Upper lobe of left lung (tissue), 6 donors: ENCODE measurements at places on chromosomes 3 and 15. TPM values are rescaled to one million over a fixed set of nuclear protein-coding genes. Genes with fewer than 3 reads are reported as not detected.

DNA sequence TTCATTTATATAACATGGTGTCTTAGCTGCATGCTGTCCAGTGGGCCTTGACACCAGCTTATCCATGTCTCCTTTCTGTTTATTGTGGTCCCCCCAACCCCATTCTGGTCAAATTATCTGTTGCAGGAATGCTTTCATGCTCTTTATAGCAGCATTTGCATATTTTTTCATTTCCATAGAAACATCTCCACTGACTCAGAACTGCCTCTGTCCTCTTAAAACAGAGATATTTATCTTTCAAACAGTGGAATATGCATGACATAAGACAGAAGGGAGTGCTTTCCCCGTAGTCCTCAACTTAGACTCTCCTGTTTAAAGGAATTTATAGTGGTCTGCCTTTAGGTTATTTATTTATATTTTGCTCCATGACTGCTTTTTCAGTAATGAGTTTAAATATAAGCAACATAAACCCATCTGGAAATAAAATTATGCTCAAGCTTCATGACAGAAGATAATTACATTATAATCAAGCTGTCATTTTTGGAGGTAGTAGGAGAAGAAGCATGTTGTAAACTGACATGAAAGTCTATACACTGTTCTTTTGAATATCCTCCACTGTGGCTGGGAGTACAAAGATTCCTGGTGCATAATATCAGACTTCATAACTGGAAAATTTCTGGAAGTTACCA lies 179.5 kb upstream of the CD96 start:
- no peaks in the 10 kb centered on the region for H3K27me3 ChIP-seq
- no peaks in the 10 kb centered on the region for H3K4me1 ChIP-seq
- DNase-seq = no peak

GRCh38 chr15:100941536-100941935 lies 22.4 kb downstream of the LRRK1 start:
- no peaks in the 10 kb centered on the region for H3K4me1 ChIP-seq
- H3K36me3 ChIP-seq = no peaks in the 10 kb centered on the region
- H3K27ac ChIP-seq = no peak overlapping the region
- DNase-seq = no peak
- no peak overlapping the region for H3K4me3 ChIP-seq

DNA sequence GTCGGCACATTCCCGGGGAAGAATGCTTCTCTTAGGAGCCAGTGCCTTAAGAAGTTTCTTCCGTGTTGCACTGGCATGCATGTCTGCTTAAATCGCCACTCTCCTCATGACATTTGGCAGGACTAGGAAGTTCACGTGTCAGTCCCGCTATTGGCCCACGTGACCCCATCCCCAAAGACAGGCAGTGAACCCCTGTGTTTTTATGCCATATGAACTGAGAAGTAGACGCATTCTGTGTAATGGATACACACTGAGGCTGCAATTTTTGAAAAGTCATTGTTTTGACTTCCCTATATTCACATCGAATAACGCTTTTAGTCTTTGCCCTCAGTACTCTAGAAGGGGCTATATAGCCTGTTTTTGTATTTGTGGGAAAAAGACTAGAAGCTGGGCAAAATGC lies 125.6 kb upstream of the TBL1XR1 start:
- peaks cover 5% of the 10 kb centered on the region for H3K4me1 ChIP-seq
- no peaks in the 10 kb centered on the region for H3K36me3 ChIP-seq
- no peak overlapping the region for H3K4me3 ChIP-seq
- DNase-seq = no peak
- no peak overlapping the region for H3K27ac ChIP-seq

Gene ZNF662
- total RNA-seq = 5.5 TPM

Gene SLC28A1
- not detected for total RNA-seq

DNA sequence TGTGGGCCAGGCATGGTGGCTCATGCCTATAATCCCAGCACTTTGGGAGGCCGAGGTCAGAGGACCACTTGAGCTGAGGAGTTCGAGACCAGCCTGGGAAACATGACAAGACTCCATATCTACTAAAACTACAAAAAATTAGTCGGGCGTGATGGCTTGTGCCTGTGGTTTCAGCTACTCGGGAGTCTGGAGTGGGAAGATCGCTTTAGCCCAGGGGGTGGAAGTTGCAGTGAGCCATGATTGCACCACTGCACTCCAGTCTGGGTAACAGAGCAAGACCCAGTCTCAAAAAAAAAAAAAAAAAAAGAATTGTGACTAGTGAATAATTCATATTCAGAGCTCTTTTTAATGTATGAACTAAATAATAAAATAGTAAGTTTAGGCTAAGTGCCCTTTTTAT lies 87.8 kb upstream of the TSEN2 start:
- no peaks in the 10 kb centered on the region for H3K27me3 ChIP-seq
- H3K36me3 ChIP-seq = no peaks in the 10 kb centered on the region
- no peak overlapping the region for H3K27ac ChIP-seq
- H3K4me3 ChIP-seq = no peak overlapping the region
- H3K4me1 ChIP-seq = peaks cover 3% of the 10 kb centered on the region
- DNase-seq = peak; percentile 35

- H3K27ac ChIP-seq = peak overlapping the region; percentile 8
- no peak overlapping the region for H3K4me3 ChIP-seq
- no peaks in the 10 kb centered on the region for H3K36me3 ChIP-seq
- H3K27me3 ChIP-seq = no peaks in the 10 kb centered on the region
- peaks cover 7% of the 10 kb centered on the region for H3K4me1 ChIP-seq
These were observed 357.8 kb upstream of the TBL1XR1 start for GRCh38 chr3:177554895-177555759.

GRCh38 chr15:52139599-52140462 lies 27.3 kb upstream of the BCL2L10 start:
- no peaks in the 10 kb centered on the region for H3K27me3 ChIP-seq
- peaks cover 3% of the 10 kb centered on the region for H3K4me1 ChIP-seq
- H3K36me3 ChIP-seq = no peaks in the 10 kb centered on the region

DNA sequence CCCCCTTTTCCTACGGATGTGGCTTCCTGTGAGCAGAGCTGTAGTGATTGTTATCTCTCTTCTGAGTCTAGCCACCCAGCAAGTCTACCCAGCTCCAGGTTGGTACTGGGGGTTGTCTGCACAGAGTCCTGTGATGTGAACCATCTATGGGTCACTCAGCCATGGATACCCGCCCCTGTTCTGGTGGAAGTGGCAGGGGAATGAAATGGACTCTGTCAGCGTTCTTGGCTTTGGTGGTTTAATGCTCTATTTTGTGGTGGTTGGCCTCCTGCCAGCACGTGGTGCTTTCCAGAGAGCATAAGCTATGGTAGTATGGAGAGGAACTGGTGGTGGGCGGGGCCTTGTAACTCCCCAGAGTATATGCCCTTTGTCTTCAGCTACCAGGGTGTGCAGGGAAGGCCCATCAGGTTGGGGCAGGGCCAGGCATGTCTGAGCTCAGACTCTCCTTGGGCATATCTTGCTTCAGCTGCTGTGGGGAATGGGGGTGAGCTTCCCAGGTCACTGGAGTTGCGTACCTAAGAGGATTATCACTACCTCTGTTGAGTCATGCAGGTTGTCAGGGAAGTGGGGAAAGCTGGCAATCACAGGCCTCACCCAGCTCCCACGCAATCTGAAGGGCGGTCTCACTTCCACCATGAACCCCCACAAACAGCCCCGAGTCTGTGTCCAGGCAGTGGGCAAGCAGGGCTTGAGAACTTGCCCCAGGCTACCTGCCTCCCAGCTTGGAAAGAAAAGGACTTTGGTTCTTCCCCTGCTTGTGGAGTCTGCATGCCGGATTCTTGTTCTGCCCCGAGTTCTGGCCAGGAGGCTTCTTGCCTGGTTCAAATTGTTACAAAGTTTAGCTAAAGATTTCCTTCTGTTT lies 9.0 kb upstream of the ADGRG7 start:
- H3K36me3 ChIP-seq = no peaks in the 10 kb centered on the region
- H3K4me3 ChIP-seq = no peak overlapping the region
- H3K27me3 ChIP-seq = no peaks in the 10 kb centered on the region
- H3K27ac ChIP-seq = no peak overlapping the region
- no peak for DNase-seq

Gene AMOTL2
- 151 TPM for total RNA-seq

- peak overlapping the region; percentile 42 for H3K27ac ChIP-seq
- peaks cover 57% of the 10 kb centered on the region for H3K4me1 ChIP-seq
- no peaks in the 10 kb centered on the region for H3K36me3 ChIP-seq
- no peaks in the 10 kb centered on the region for H3K27me3 ChIP-seq
- H3K4me3 ChIP-seq = no peak overlapping the region
These were observed 45.0 kb downstream of the SMAD3 start for GRCh38 chr15:67110361-67110781.

- H3K27me3 ChIP-seq = no peaks in the 10 kb centered on the region
- H3K27ac ChIP-seq = peak overlapping the region; percentile 39
- no peak overlapping the region for H3K4me3 ChIP-seq
- H3K4me1 ChIP-seq = no peaks in the 10 kb centered on the region
These were observed 17.3 kb downstream of the CD200 start for GRCh38 chr3:112350018-112350810.

- no peaks in the 10 kb centered on the region for H3K4me1 ChIP-seq
- no peaks in the 10 kb centered on the region for H3K36me3 ChIP-seq
- H3K27me3 ChIP-seq = no peaks in the 10 kb centered on the region
- H3K4me3 ChIP-seq = no peak overlapping the region
These were observed 9.1 kb downstream of the CIDEC start for GRCh38 chr3:9870978-9871377.

DNA sequence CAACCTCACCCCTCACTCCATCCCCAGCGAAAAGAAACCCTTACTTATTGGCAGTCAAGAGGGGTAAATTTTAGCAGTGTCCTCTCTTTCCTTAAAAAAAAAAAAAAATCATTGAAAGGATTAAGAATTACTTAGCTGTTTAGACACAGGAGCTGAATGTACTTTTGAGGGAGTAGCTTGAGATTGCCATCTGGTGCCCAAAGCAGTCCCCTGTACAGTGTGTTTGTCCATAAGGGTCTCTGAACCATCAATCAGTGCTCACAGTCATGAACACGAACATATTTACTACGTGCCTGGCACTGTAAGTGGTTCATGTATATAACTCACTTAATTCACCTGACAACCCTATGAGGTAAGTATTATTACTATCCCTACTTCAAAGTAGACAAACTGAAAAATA lies 463.5 kb downstream of the RAP2B start:
- no peak for DNase-seq
- no peak overlapping the region for H3K4me3 ChIP-seq
- peaks cover 9% of the 10 kb centered on the region for H3K4me1 ChIP-seq
- H3K36me3 ChIP-seq = no peaks in the 10 kb centered on the region

DNA sequence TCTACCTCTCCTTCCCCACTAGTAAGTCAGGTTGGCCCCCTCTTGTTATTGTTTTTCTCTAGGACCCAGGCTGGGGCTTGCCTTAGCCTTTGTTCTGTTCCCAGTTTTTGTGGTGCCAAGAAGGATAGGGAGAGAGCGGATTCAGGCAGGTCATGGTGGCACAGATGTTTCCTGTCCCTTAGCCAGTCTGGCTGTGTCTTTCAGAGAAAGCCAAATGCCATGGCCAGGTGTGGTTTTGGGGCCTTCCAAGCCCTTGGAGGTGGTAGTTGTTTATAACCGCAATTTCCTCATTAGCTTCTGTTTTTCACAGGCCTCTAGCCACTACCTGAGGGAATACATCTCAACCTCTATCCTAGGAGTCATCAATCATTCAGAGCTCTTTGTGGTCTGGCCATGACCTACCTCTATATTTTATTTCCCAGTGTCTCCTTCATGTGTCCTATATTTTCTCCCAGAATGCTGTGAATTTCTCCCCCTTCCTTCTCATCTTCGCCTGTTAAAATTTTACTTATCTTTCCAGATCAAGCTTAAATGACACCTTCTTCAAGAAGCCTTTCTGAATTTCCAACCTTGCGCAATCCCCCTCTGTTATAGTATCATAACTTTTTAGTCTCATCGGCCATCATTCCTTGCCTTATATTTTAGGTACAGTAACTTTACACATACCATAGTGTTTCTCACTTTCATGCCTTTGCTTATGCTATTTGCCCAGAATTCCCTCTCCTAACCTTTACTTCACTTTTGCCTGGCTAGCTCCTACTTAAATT lies 38.2 kb downstream of the TIMP4 start:
- no peak overlapping the region for H3K4me3 ChIP-seq
- H3K4me1 ChIP-seq = no peaks in the 10 kb centered on the region
- H3K36me3 ChIP-seq = no peaks in the 10 kb centered on the region
- H3K27me3 ChIP-seq = no peaks in the 10 kb centered on the region

- H3K4me3 ChIP-seq = peak overlapping the region; percentile 71
- H3K36me3 ChIP-seq = no peaks in the 10 kb centered on the region
- peak overlapping the region; percentile 74 for H3K27ac ChIP-seq
- no peaks in the 10 kb centered on the region for H3K27me3 ChIP-seq
These were observed 730 bp downstream of the ZKSCAN7 start for GRCh38 chr3:44555723-44556122.

DNA sequence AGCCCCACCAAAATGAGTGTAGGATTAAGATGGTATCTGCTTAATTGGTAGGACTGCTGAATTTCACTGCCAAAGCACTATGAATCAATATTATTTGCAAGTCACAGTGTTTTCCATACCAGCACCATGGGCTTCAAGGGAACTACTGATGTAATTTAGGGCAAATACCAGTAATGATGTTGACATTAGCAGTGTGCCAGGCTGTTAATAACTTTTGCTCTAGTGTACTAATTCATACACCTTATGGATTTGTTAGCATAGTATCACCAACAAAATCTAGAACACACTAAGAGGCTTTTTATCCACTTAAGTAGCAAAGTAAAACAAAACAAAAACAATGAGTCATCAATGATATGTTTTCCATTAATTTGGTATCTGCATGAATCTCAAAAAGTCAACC lies 888.2 kb downstream of the CADM2 start:
- DNase-seq = no peak
- no peaks in the 10 kb centered on the region for H3K27me3 ChIP-seq
- H3K36me3 ChIP-seq = no peaks in the 10 kb centered on the region
- H3K4me3 ChIP-seq = no peak overlapping the region
- no peaks in the 10 kb centered on the region for H3K4me1 ChIP-seq
- H3K27ac ChIP-seq = no peak overlapping the region

DNA sequence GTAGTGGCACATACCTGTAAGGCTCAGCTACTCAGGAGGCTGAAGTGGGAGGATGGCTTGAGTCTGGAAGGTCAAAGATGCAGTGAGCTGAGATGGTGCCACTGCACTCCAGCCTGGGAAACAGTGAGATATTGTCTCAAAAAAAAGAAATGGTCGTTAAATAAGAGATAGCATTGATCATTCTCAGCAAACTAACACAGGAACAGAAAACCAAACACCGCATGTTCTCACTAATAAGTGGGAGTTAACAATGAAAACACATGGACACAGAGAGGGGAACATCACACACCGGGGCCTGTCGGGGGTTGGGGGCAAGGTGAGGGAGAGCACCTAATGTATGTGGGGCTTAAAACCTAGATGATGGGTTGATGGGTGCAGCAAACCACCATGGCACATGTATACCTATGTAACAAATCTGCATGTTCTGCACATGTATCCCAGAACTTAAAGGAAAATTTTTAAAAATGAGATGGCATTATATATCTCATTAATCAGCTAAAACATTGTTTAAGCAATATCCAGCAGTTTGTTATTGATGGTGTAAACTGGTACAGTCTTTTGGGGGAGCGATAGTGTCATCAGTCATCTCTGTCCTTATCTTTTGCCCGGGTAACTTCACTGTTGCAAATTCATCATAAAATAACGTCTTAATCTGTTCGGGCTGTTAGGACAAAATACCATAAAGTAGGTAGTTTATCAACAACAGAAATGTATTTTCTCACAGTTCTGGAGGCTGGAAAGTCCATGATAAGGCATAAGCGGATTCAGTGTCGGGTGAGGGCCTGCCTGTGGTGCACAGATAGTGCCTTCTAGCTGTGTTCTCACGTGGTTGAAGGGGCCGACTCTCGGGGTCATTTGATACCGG lies 1.7 kb upstream of the MAN2A2 start:
- peaks cover 19% of the 10 kb centered on the region for H3K4me1 ChIP-seq
- no peak overlapping the region for H3K4me3 ChIP-seq
- peaks cover 18% of the 10 kb centered on the region for H3K36me3 ChIP-seq
- no peaks in the 10 kb centered on the region for H3K27me3 ChIP-seq
- H3K27ac ChIP-seq = peak overlapping the region; percentile 93
- no peak for DNase-seq

Gene KCNAB1
- 2.9 TPM for total RNA-seq

Gene STAB1
- 259 TPM for total RNA-seq

Gene POLR2H
- 235 TPM for total RNA-seq
